Activated naive CD8-positive, alpha-beta T cell treated with anti-CD3 and anti-CD28 coated beads for 36 hours (primary cell): ENCODE measurements at places on chromosomes 2 and 18. TPM values are rescaled to one million over a fixed set of nuclear protein-coding genes. Genes with fewer than 3 reads are reported as not detected.

NAT8 gene
- total RNA-seq: not detected

UCN gene
- total RNA-seq: 1.3 TPM

TRIM54 gene
- 0.33 TPM for total RNA-seq

GRCh38 chr2:100407073-100407472 is 10.4 kb downstream of the CHST10 start:
- no peak for DNase-seq

ARHGAP28 gene
- total RNA-seq: not detected

GRCh38 chr2:54559006-54559445 is 102.9 kb downstream of the SPTBN1 start:
- DNase-seq: no peak

- no peak for DNase-seq
These were observed 1340.2 kb upstream of the ZEB2 start for GRCh38 chr2:145860083-145860482.

PARD3B gene
- total RNA-seq: 1.1 TPM

DNA sequence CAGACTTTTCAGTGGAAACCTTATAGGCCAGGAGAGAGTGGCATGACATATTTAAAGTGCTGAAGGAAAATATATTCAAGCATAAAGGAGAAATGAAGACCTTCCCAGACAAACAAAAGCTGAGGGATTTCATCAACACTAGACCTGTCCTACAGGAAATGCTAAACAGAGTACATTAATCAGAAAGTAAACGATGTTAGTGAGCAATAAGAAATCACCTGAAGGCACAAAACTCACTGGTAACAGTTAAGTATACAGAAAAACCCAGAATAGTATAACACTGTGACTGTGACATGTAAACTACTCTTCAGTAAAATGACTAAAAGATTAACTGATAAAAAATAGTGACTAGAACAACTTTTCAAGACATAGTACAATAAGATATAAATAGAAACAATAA is 87.4 kb downstream of the ATP8B1 start:
- no peak for DNase-seq

DNA sequence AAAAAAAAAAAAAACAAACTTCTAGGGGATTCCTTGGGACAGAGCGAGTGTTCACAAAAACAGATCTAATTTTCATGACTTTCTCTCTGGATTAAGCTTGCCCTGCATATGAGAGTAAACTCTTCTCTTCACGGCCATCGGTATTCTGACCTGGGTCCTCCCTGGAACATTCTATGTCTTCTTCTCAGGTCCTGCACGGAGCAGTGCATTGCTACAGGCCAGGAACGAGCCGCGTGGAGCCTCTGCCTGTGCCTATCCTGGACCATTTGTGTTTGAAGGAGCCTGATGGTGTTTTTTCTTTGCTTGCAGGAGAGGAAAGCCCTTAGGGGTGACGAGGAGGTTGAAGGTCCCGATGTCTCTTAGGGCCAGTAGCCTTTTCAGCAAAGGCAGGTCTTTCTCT is 1.8 kb upstream of the OXER1 start:
- DNase-seq: no peak

DNA sequence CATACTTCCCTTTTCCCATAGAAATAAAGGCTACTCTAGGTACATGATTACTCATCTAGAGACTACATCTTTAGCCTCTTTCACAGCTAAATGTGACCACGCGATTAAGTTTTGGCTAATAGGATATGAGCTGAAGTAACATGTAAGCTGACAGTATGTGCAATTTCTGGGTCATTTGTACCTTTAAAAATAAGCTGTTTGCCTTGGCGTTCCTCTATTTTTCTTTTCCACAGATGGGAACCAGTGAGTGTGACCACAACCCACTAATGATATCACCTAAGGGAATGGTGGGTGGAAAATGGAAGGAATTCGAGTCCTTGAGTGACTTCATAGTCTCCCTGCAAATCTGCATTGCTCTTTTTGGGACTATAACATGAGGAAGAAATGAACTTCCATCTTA is 11.7 kb upstream of the NABP1 start:
- DNase-seq: no peak

- no peak for DNase-seq
These were observed 6.1 kb upstream of the FAM171B start for GRCh38 chr2:186687807-186688211.

DNA sequence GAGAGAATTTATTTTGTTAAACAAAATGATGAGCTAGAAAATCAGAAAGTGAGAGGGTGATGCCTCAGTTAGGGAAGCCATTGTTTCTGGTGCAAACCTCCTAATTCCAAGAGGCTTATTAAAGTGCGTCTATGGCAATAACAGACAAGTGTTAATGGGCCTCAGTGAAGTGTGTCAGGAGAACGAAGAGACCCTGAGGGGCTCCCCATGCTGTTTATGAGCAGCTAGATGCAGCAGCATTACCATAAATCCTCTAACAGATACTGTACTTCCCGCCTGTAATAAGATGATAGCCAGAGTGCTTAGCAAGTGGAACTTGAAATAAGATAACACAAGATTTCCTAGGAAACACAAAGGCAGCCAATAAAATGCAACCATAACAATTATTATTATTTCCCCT is 157.4 kb downstream of the MYT1L start:
- no peak for DNase-seq

CXCR1 gene
- total RNA-seq: not detected

- DNase-seq: no peak
These were observed 47.8 kb upstream of the ODC1 start for GRCh38 chr2:10495988-10496313.

MDH1B gene
- total RNA-seq: 1.1 TPM

- DNase-seq: no peak
These were observed 9.5 kb downstream of the ELP2 start for GRCh38 chr18:36139245-36139644.

DNA sequence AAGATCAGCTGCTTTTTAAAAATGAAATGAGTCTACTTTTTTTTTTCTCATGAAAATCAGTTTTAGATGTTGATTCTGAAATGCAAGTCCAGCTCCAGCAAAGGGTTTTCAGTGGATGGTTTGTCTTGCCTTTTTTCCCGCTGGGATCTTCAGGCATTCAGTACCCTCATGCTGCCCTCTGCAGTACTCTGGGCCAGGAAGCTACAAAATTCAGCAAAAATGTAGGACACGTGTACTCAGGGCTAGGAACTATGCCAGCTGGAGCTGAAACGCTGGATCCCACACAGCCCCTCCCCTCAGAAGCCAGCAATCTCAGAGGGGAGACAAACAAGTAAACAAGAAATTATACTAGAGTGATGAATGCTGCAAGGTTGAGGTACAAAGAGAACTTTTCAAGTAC is 97.3 kb downstream of the MMADHC start:
- DNase-seq: no peak

SERPINB13 gene
- not detected for total RNA-seq

DNA sequence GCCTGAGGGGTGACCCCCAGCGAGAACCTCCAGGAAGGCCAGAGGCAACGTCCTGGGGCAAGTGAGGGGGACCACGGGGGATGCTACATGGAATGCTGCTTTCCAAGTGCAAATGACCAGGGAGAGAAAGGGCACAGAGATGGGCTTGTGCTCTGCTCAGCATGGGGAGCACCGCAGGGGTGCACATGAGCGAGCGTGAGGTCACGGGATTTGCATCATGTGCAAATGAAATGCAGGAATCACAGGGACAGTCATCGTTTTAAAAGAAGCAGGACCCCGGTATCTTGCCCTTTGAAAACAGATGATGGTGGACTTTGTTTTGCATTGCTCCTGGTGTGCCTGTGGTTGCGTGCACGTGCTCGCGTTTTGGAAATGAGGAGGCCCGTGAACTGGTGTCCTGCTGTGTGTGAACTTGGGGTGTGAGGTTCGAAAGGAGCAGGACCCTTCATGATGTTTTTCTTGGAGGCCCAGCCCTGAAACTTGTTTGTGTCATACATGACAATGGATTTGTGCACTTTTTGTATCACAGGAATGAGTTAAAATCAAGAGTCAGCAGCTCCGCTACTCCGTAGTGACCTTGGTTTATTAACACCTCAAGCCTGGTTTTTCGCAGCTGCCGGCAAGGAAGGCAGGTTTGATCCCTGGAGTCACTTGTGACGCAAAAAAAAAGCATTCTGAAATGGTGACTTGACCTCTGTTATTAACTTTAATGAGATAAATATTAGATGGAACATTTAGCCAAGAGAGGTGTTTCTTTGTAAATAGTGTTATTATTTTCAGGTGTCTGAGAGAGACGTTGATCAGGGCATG is 234.5 kb downstream of the LDLRAD4 start:
- no peak for DNase-seq

GRCh38 chr2:205772983-205773382 is 90.7 kb downstream of the NRP2 start:
- no peak for DNase-seq

DNA sequence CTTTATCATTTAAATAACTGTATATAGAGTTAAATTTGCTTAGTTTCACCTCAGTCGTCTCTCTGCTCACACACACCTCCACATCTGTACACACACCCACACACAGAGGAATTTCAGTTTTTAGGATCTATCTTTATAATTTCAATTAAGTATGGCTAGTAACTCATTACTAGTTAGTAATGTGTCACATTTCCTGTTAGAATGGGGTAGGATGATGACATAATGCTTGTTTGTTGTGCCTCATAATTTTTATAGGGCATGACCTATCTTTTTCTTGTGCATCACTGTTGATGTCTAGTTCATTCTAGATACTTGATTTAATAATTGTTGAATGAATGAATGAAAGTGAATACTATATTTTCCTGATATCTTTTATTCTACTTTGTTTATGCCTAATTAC is 108.6 kb downstream of the AGPS start:
- DNase-seq: no peak

TUBB8B gene
- total RNA-seq: not detected

LYG1 gene
- 0.37 TPM for total RNA-seq

DNA sequence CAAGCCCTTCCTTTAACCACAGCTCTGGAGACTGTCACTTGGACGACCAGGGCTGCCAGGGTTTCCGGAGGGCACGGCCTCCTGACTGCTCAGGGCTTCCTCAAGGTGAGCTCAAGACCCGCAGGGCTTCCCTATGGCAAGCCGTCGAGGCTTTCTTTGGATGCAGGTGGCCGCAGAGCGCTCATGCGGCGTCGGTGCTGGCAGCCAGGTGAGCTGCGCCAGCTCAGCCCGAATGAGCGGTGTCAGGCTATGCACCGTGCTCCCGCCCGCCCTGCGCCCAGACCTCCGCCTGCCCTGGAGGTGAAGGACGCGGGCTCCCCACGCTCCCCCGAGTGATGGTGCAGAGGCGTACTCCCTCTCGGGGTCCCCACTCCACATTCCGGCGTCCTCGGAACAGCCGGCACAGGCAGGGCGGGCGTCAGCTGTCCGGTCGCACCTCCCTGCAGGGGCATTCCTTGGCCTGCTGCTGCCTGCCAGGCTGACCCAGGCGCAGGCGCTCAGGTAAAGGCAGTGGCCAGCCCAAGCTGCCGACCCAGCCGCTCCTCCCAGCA is 20.8 kb upstream of the TUBB6 start:
- no peak for DNase-seq

DNA sequence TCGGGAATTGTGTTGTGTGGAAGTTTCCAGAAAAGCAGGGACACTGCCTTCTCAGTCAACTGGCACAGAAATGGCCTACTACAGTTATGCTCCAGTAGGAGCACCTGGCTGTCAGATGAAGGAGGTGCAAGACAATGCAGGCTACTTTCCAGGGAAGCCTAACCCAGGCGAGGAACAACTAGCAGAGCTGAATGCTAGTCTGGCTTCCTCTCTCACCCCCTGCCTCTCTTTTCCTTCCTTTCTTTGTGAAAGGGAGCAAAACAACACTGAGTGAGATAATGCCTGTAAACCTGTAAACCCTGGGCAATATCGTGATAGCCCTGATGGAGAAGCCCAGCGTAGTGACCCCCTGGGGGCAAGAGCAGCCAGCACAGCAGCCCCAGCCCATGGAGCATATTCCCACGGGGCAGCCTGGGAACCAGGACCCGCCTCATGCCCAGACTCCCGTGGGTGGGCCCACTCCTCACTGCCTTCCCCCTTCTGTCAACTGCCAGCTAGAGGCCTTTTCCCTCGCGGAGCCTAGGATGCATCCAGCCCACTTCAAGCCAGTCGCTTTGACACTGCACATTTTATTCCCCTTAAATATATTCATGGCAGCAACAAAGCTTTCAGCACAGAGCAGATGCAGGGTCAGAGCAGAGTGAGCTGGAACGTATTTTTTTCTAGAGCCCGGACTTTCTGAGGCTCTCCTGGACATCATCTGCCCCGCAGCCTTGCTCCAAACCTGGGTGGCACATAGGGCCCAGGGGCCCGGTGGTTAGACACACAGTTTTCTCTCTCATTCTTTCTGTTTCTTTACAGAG is 77.0 kb downstream of the PDCL3 start:
- no peak for DNase-seq

DNA sequence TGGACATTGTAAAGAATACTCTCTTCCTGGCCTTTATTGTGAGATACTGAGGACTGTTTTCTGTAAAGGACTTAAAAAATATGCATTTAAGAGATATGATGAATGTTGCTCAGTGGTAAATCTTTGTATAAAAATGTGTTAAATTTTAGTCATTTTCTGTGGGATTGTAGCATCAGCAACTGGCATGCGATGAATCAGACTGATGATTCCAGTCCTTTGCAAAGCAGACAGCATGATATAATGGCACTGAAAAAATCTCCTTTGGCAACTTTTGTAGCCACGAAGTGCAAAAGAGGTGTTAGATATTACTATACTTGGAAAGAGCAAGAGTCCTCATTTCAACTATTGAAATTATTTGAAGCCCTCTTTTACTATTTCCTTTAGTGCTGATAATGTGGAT is 678.7 kb downstream of the PLCL1 start:
- no peak for DNase-seq

- no peak for DNase-seq
These were observed 48.5 kb upstream of the DOCK10 start for GRCh38 chr2:225090746-225091145.

DNA sequence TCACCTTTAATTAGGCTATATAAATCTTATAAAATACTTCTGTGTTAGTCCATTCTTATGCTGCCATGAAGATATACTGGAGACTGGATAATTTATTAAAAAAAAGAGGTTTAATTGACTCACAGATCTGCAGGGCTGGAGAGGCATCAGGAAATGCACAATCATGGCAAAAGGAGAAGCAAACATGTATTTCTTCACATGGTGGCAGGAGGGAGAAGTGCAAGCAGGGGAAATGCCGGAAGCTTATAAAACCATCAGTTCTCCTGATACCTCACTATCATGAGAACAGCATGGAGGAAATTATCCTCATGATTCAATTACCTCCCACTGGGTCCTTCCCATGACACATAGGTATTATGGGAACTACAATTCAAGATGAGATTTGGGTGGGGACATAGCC is 504.4 kb downstream of the RIT2 start:
- DNase-seq: no peak

- DNase-seq: no peak
These were observed 39.9 kb downstream of the KIF1A start for GRCh38 chr2:240780023-240780700.
